Brain (organoid and tissue), 16 donors: ENCODE measurements at places on chromosomes 7 and 10.

DNA sequence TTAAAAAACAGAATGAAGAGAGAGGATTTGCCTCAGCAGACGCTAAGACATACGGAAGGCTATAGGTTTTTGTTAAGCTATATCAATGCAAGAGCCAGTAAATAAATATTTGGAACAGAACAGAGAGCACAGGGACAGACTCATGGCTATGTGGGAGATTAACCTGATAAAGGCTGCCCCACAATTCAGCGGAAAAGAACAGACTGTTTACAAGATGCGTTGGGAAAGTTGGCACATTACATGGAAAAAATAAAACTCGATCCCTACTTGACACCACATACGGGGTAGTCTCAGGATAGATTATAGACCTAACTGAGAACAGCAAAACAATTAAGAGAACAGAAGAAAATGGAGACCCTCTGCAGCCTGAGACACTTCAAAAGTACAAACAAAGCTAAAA is 10.8 kb downstream of the KCNH2 start:
- no peak for DNase-seq

GRCh38 chr10:51397695-51398094 is 301.7 kb downstream of the CSTF2T start:
- DNase-seq, result peak; percentile 50

DNA sequence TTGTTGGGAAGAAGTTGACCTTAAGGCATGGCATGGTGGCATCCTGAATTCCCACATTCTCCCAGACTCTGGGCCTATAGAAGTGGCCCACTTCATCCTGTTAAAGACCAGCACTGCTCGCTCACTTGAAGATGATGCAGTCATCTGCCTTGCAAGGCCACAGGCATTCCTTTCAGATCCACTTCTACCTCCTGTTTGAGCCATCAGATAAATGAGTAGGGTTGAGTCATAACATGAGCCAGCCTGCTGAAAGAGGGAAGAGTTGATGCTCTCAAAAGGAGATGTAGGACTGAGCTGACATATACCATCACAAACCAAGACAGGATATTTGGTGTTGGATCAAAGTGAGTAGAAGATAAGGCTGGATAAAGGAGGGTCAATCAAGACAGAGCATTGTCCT is 1.5 kb upstream of the EBLN1 start:
- DNase-seq, result no peak

- DNase-seq, result no peak
Measured at GRCh38 chr7:20320322-20320721, 10.4 kb upstream of the ITGB8 start.

GRCh38 chr10:72663971-72664370 is 28.0 kb upstream of the MCU start:
- DNase-seq, result no peak

DNA sequence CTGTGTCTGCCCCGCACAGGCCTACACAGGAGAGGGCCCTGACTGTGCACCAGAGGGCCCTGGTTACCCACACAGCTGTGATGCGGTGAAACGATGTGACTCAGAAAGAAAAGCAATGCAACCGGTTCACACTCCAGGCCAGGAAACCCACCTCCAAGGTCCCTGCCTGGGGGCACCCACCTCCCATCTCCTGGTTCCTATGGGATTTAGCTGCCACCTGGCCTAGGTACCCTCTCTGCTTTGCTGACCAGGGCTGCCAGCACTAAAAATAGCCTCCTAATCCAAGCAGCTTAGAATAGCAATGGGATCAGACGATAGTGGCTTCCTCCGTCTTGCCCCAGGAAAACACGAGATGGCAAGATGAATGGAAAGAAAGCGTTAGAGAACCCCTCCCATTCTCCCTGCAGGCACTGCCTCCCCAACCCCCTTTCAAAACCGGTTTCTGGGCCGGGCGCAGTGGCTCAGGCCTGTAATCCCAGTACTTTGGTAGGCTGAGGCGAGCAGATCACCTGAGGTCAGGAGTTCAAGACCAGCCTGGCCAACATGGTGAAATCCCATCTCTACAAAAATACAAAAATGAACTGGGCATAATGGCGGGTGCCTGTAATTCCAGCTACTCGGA is 12.4 kb downstream of the RBP3 start:
- DNase-seq, result no peak

DNA sequence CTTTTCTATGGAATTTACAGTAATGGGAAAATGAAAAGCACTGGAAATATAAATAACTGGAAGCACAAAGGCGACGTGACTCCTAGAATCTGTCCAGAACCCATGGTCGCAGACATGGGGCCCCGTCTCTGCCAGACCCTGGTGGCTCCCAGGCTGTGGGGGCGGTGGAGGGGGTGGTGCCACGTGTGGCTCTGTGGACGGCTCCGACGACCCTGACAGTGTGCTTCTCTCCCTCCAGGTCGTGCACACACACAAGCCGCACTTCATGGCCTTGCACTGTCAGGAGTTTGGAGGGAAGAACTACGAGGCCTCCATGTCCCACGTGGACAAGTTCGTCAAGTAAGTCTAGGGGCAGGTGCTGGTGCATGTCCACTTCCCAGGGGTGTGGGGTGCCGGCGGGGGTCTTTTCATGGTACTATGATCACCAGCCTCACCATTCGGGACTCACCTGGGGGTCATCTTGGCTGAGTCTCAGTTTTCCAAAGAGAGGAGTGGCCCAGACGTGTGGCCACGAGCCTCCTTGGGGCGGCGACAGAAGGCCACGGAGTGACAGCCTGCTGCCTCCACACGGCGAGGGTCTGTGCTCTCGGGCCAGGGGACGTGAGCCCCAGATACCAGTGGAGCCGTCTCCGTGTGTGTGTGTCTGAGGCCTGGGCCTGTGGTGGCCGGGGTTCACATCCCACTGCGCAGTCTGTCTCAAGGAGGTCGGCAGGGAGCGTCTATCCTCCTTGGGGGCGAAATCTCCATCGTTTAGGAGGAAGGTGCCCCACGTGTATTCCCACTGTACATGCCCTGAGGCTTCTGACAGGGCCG is 108.2 kb downstream of the INPP5A start:
- DNase-seq, result no peak

GRCh38 chr10:36679554-36679953 is 445.8 kb upstream of the ANKRD30A start:
- DNase-seq, result no peak

DNA sequence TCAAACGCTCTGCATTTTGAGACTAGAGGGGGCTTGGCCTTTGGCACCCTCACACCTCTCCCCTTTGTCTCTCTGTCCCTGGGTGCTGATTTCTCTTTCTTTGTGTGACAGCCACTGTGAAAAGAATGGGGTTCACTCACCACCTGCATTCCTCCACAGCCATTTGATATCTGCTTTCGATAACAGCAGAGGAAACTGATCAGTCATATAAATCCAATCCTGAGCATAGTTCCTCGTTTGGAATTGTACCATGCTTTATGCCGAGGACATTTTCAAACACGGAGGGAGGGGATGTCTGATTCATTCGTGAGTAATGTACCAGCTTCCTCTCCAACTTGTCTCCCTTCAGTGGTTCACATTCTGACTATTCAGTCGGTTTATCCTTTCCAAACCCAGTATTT is 15.8 kb downstream of the MET start:
- no peak for DNase-seq

DNA sequence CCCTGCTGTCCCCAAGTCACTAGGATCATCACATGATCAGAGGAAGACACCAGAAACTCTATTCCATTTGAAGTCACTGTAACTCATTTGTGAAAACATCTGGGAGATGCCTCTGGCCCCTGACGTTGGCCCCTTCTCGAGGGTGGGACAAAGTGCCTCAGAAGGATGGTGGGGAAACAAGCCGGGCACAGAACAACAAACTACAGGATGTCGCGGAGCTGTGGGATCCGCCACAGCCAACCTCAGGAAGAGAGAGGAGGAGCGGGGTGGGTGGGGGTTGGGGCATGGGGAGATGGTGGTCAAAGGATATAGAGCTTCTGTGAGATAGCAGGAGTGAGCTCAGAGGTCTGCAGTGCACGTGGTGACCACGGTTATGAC is 265.6 kb upstream of the TCERG1L start:
- no peak for DNase-seq

GRCh38 chr7:82331234-82331633 is 112.3 kb downstream of the CACNA2D1 start:
- no peak for DNase-seq

- DNase-seq, result no peak
Measured at GRCh38 chr10:58404001-58404400, 18.8 kb downstream of the TFAM start.

GRCh38 chr10:82643601-82644000 is 768.6 kb downstream of the NRG3 start:
- no peak for DNase-seq

- peak; percentile 47 for DNase-seq
Measured at GRCh38 chr10:114009281-114009996, 34.2 kb upstream of the ADRB1 start.

DNA sequence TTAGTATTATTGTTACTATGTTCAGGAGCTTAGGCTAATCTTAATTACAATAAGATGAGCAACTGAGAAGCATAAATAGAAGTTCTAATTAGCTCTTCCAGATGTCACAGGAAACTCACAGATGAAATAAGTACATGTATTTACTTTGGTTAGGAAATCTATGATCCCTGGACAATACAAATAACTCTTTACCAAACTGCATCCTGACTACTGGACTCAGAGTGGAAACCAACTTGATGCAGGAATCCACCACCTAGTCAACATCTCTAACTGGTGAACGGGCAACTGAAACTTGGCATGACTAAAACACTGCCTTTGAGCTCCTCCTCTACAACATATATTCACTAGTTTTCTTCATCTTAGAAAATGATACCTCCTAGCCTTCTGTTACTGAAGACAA is 193.2 kb downstream of the AGMO start:
- DNase-seq, result no peak

- DNase-seq, result no peak
Measured at GRCh38 chr7:40599836-40600235, 465.0 kb downstream of the SUGCT start.

- no peak for DNase-seq
Measured at GRCh38 chr7:99729486-99730237, 5.3 kb downstream of the CYP3A7 start.

DNA sequence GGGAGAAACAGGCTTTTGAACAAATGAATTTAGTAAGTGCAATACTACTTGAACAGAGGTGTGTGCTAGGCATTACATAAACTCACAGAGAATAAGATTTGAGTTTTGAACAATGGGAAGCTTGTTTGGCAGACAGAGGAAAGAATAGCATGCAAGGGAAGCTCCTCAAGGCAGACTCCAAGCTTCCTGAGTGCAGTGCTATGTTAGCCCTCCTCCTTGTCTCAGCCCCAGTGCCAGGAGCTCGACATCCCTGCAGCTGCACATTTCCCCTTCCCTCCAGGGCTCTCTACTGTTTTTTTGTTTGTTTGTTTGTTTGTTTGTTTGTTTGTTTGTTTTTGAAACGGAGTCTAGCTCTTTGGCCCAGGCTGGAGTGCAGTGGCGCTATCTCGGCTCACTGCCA is 237.5 kb downstream of the IPMK start:
- DNase-seq, result no peak

- no peak for DNase-seq
Measured at GRCh38 chr10:128398118-128398517, 271.9 kb upstream of the MKI67 start.

GRCh38 chr7:16891874-16892643 is 10.3 kb upstream of the AGR3 start:
- DNase-seq, result no peak

- DNase-seq, result no peak
Measured at GRCh38 chr10:43233601-43234430, 33.0 kb downstream of the RASGEF1A start.

DNA sequence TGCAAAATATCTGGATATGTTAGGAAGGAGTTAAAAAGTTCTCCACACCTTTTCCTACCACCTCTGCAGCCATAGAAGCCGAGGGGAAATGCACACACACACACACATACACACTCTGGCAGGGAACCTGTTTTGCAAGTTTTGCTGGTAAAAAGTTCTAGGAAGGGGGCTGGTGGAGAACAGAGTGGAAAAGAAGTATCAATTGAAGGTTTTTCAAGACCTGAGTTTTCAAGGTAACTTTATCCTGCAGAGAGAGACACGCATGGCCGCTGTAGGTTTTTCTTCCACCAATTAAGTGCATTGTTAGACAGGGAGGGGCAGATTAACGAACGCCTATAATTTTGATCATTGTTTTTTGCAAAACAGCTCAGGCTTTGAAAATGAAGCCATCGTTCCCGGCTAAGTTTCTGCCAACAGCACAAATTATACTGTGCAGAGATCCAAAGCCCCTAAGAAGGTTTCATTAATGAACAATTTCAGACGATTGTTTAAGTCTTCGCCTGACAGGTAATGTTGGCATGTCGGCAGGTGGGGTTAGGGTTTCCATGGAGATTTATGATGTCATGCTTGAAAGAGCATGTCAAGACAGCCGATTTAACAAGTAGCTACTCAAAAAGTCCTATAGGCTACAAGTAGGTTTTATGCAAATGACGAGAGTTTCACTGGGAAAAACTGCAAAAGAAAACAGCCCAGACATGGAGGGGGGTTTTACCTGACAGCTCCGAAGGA is 29.7 kb downstream of the KIAA1217 start:
- no peak for DNase-seq

GRCh38 chr7:1679326-1679965 is 9.4 kb downstream of the ELFN1 start:
- no peak for DNase-seq

GRCh38 chr7:144407266-144407931 is 3.9 kb upstream of the NOBOX start:
- no peak for DNase-seq

GRCh38 chr10:99551616-99552015 is 18.9 kb downstream of the NKX2-3 start:
- no peak for DNase-seq

- DNase-seq, result no peak
Measured at GRCh38 chr7:33921216-33921938, 16.0 kb downstream of the BMPER start.

DNA sequence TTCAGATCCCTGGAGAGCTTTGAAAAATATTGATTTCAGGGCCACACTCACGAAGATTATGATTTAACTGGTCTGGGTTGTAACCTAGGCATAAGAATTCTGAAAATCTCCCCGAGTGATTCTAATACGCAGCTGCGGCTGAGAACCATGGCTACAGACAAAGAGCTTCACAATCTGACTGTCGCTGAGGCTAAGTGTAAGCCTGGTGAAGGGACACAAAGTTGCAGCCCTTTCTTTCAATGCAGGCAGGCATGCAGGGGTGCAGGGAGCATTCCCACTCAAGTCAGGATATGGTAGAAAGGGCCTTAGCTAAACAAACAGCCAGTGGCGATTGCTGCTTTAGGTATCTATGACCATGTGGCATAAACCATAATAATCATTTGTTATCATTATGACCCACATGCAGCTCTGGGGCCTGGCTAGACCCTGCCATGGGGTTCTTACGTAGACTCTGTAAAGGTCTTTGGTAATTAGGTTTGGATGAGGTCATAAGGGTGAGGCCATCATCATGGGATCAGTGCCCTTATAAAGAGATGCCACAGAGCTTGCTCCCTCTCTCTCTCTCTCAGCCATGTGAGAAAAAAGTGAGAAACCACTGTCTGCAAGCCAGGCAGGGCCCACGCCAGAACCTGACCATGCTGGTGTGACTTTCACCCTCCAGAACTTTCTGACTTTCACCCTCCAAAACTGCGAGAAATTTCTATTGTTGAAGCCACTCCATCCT is 88.4 kb upstream of the LANCL2 start:
- DNase-seq, result no peak

DNA sequence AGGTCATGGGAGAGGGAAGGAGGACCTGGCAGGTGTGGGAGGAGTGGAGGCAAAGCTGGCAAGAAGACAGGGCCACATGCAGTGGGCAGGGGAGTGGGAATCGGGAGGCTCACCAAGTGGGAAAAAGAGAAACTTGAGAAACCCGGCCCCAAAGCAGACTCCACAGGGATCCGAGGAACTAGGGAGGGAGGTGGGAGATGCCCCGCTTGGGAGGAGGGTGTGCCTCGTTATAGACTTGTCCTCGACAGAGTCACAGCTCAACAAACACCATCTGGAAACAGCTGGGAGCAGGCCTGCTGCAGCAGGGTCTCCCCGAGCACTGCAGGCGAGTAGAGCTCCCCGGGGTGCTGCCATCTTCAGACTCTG is 54.8 kb downstream of the MKI67 start:
- DNase-seq, result no peak
